ENCODE measurements at places on chromosomes 6 and 20.

DNA sequence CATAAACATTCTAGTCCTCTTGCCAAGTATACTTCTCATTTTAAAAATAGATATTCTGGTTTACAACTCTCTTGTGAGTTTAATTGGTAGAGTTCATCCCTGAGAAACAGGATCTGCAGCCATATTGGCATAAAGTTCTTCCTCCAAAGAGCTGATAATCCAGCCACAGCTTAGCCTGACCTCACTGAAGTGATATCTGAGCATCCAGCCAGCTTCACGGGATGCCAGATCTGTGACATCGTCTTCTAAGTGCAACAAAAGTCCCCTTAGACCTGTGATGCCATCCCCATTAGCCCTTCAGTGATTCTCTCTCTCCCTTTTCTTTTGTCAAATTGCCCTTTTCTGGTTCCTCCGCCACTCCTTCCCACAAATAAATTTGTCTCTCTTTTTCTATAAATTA lies 180.6 kb upstream of the STXBP5 start:
- H3K4me1 ChIP-seq: no peaks in the 10 kb centered on the region
- H3K4me3 ChIP-seq: no peak overlapping the region
- H3K27me3 ChIP-seq: no peaks in the 10 kb centered on the region

GRCh38 chr6:16251706-16252105 lies 13.3 kb downstream of the GMPR start:
- no peak overlapping the region for H3K4me3 ChIP-seq
- peaks cover 6% of the 10 kb centered on the region for H3K4me1 ChIP-seq
- no peak overlapping the region for H3K27ac ChIP-seq
- H3K27me3 ChIP-seq: no peaks in the 10 kb centered on the region
- no peak for DNase-seq
- H3K36me3 ChIP-seq: no peaks in the 10 kb centered on the region

DNA sequence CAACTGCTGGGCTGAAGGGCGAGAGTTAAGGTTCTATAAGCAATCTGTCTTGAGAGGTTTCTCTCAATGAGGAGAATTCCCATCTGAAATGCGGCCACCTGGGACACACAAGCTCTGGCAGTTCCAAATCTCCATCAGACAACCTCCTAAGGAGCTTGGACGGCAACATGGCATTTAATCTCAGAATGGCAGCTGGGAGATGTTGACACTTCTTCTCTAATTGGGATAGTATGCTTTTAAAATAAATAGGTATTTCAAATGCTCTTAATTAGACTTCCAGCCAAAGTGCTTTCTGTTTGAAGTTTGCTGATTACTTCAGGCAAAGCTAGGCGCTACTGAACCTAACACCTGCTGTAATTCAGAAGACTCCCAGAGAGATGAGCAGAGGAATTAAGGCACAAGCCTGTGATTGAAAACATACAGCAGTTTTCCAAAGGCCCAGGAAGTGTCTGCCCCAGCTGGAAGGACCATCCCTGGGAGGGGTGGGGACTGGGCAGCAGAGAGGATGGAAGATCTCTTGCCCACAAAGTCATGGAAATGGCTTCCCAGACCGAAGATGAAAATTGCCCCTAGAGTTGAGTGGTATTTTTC lies 59.1 kb upstream of the KCNK16 start:
- no peak overlapping the region for H3K27ac ChIP-seq
- no peak overlapping the region for H3K4me3 ChIP-seq
- no peaks in the 10 kb centered on the region for H3K4me1 ChIP-seq
- H3K36me3 ChIP-seq: no peaks in the 10 kb centered on the region

DNA sequence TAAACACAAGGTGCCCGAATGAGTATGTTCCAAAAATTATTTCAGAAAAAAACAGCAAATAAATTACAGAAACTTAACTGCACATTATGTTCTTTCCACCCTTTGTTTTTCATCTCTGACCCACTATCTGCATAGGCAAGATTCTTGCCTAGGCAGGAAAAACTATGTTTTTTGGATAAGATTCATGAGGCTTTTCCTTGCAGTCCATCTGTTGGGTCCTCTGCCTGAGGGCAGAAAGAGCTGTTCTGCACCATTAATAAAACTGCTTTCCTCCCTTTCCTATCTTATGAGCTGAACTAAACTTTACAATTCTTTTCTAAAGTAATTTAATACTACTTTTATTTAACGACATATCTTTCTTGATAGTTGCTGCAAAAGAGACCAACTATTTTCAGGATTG lies 21.1 kb downstream of the ENPP1 start:
- H3K27ac ChIP-seq: no peak overlapping the region
- no peaks in the 10 kb centered on the region for H3K27me3 ChIP-seq
- peaks cover 13% of the 10 kb centered on the region for H3K36me3 ChIP-seq
- peaks cover 6% of the 10 kb centered on the region for H3K4me1 ChIP-seq

GRCh38 chr6:139965393-139965792 lies 590.9 kb upstream of the CITED2 start:
- no peak overlapping the region for H3K4me3 ChIP-seq
- no peak overlapping the region for H3K27ac ChIP-seq
- H3K27me3 ChIP-seq: no peaks in the 10 kb centered on the region
- no peaks in the 10 kb centered on the region for H3K36me3 ChIP-seq
- H3K4me1 ChIP-seq: peaks cover 28% of the 10 kb centered on the region

DNA sequence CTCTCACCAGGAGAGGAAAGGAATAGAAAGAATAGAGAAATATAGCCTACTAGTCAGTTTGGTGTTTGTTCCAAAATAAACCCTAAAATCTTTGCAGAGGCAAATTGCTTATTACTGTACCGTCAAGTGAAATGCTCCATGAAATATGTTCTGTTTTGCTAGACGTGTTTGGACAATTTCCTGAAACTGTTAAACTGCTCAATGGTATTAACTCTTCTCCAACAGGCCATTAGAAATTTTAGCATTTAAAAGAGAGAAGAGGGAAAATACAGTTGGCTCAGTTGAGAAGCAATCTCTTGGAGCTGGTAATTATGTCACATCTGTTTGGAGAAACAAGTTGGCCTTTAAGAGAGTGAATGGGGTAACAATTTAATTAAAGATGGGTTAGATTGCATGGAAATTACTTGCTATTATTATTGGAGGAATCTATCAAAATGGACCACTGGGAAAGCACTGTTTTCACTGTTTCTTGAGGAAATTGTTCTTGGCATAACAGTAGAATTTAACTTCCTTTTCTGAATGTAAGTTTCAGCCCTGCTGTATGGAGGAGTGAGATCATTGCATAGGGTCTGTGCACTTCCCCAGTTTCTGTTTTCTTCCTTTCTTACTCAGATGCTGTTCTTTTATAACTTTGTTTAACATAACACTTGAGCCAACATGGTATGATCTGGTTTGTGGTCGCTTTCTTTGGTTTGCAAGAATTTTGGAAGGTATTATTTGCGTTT lies 373.6 kb downstream of the PLCB1 start:
- no peak overlapping the region for H3K4me3 ChIP-seq
- H3K4me1 ChIP-seq: peaks cover 13% of the 10 kb centered on the region
- H3K27ac ChIP-seq: peak overlapping the region; percentile 3

- H3K4me1 ChIP-seq: no peaks in the 10 kb centered on the region
Measured at GRCh38 chr6:117504478-117505144, 22.1 kb downstream of the DCBLD1 start.

DNA sequence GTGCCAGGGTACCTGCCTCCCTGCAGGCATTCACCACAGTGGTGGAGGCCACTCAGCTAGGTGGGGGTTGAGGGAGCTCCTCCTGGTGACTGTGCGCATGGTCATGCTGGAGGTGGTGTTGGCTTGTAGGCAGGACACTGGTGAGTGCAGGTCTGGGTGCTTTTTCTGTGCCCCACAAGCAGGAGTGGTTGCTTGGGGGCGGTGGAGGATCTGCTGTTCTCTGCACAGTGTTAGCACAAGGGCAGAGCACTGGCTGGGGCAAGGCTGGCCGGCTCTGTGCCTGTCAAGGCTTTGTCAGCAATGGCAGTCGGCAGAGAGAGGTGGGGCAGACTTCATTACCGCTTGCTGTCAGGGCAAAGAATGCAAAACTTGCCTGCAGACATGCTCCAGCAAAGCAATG lies 632.1 kb upstream of the ID4 start:
- H3K36me3 ChIP-seq: peaks cover 12% of the 10 kb centered on the region
- H3K27ac ChIP-seq: no peak overlapping the region
- no peak for DNase-seq
- no peaks in the 10 kb centered on the region for H3K4me1 ChIP-seq

DNA sequence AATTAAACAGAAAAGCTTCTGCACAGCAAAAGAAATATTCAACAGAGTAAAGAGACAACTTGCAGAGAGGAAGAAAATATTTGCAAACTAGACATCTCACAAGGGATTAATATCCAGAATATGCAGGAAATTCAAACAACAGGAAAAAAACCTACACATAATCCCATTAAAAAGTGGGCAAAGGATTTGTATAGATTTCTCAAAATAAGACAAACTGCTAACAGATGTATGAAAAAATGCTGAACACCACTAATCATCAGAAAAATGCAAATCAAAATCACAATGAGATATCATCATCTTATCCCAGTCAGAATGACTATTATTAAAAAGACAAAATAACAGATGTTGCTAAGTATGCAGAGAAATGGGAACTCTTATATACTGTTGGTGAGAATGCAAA lies 129.6 kb downstream of the SYNDIG1 start:
- no peak overlapping the region for H3K4me3 ChIP-seq
- no peak overlapping the region for H3K27ac ChIP-seq
- no peak for DNase-seq

DNA sequence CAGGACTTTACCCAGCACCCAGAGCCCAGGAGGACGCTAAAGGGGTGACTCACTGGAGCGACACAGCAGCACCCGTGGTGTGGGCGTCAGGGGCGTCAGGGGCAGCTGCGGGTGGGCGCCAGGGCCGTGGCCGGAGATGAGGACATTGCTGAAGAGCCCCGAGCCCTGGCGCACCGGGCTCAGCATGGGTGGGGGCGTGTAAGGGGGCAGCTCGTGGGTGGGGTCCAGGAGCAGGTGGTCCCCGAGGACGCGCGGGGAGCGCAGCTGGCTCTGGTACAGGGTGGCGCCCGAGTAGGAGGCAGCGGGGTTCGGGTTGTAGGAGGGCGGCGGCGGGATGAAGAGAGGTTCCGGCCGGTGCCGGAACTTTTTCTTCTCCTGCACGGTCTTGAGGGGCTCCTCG lies 41.6 kb upstream of the MRPS10 start:
- H3K36me3 ChIP-seq: peaks cover 29% of the 10 kb centered on the region
- no peak overlapping the region for H3K27ac ChIP-seq
- no peaks in the 10 kb centered on the region for H3K27me3 ChIP-seq
- H3K4me3 ChIP-seq: no peak overlapping the region

- H3K27me3 ChIP-seq: peaks cover 19% of the 10 kb centered on the region
- no peaks in the 10 kb centered on the region for H3K4me1 ChIP-seq
- no peak overlapping the region for H3K27ac ChIP-seq
- no peaks in the 10 kb centered on the region for H3K36me3 ChIP-seq
- no peak overlapping the region for H3K4me3 ChIP-seq
Measured at GRCh38 chr20:61324906-61325305, 72.8 kb downstream of the CDH4 start.

DNA sequence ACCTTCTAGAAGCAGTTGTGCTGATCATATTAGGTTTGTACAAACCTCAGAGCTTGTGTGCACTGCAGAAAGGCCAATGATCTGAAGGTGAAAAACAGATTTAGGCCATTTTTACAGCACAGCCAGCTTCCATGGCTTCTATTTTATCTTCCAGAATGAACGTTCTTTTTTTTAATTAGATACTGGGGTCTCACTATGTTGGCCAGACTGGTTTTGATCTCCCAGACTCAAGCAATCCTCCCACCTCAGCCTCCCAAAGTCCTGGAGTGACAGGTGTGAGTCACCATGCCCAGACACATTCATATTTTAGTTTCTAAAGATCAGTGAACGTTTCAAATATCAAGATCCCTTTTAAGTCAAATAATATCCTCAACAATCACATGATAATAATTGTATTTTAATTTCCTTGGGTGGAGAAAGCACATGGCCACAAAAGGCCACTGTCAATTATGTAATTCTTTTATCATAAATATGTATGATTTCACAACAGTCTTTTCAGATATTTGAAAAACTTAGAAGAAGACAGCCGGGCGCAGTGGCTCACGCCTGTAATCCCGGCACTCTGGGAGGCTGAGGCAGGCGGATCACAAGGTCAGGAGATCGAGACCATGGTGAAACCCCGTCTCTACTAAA lies 326.7 kb upstream of the JARID2 start:
- DNase-seq: no peak
- H3K36me3 ChIP-seq: peaks cover 4% of the 10 kb centered on the region
- H3K4me1 ChIP-seq: peaks cover 50% of the 10 kb centered on the region
- no peak overlapping the region for H3K27ac ChIP-seq
- H3K4me3 ChIP-seq: no peak overlapping the region

- H3K4me1 ChIP-seq: peaks cover 28% of the 10 kb centered on the region
- no peaks in the 10 kb centered on the region for H3K27me3 ChIP-seq
- 0 out of 2 replicates have a peak overlapping the region, but pooled peaks have one; percentile 41 for H3K27ac ChIP-seq
- DNase-seq: no peak
- H3K36me3 ChIP-seq: peaks cover 10% of the 10 kb centered on the region
- no peak overlapping the region for H3K4me3 ChIP-seq
Measured at GRCh38 chr20:33348136-33348937, 53.0 kb downstream of the CDK5RAP1 start.

GRCh38 chr6:42022755-42023384 lies 27.5 kb upstream of the TAF8 start:
- H3K27ac ChIP-seq: peak overlapping the region; percentile 55
- H3K4me3 ChIP-seq: no peak overlapping the region
- no peaks in the 10 kb centered on the region for H3K36me3 ChIP-seq
- H3K4me1 ChIP-seq: peaks cover 16% of the 10 kb centered on the region
